NCI-H1417 treated with DMSO at 0.1 percent for 48 hours (cell line): ENCODE measurements at places on chromosomes 1 and 21.

GRCh38 chr21:27101523-27101922 lies 134.6 kb upstream of the ADAMTS5 start:
- DNase-seq = no peak

DNA sequence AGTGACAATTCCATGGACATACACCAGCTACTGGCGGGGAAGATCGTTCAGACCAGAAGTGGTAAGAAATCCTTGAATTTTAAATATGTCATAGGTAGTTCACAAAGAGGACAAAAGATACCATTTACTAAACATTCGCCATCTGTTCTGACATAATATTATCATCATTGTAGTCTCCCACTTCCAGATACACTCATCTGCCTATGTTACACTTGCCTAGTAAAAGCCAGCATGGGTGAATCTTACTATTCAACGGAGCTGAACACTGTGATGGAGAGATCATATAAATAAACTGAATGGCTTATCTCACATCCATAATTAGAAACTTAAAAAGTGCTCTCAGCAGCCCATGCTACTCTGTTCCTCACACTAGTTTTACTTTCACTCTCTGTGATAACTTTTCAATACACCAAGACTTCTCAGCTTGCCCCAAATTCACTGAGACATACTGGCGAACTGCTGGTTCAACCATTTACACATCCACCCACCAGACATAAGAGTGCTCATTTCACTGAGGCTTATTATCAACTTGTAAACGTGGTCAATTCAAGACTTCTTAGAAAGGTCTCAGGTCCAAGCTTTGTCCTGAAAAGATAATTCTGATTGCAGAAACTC lies 463 bp upstream of the PRRC2C start:
- no peak for DNase-seq

GRCh38 chr1:61125263-61125662 lies 42.9 kb downstream of the NFIA start:
- DNase-seq = no peak

DNA sequence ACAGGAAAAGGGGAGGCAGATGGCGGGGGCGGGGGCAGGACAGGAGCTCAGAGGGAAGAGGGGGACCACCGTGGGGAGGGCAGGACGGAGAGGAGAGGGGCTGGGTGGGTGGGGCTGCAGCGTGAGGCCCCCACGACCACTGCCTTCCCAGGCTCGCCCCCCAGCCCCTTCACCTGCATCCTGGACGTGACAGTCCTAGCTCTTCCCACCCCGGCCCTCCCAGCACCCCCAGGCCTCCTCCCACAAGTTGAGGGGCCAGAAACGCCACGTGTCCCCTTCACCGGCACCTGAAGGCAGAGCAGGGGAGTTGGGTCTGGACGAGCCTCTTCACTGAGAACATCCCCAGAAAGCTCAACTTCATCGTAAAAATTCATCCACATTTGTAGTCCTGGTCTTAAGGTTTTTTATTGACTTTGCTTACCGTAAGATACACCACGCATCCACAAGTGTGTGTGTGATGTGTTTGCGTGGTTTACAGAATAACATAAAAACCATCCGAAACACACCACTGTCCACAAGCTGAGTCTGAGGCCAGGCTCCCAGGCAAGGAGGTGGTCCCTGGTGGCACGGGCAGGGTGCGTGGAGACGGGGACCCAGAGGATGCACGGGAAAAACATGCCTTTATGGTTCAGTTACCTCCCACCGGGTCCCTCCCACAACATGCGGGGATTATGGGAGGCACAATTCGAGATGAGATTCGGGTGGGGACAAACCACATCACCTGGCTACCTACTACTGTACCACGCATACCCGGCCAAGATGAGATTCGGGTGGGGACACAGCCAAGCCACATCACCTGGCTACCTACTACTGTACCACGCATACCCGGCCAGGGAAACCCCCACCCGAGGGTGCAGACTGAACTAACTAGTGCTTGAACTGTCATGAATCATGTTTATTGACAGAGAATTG lies 13.9 kb upstream of the COL18A1 start:
- DNase-seq = no peak

DNA sequence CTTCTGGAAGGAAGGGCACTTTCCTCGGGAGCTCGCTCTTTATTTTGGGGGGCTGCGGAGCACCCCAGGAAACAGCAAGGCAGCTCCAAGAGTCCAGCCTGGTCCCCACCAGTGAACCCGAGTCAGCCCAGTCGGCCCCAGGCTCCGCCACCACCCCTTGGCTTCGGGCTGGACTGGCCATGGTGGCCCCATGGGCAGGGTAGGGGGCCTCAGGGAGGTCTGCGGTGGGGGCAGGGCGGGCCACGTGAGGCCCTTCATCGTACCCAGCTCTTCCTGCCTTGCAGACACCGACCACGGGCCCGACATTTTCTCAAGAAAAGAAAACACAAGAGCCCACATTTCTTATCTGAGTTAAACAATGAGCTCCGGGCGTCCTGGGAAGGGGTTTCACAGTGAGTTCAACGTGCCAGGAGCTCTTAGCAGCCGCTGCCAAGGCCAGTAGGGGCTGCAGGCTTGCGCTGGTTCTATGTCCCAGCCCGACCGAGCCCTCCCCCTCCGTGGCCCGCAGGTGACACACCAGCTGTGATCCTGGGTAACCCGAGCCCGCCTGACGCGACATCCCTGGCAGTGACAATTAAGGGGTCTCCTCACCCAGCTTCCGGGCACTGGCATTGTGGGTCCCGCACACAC lies 66.2 kb downstream of the PRDM16 start:
- no peak for DNase-seq

DNA sequence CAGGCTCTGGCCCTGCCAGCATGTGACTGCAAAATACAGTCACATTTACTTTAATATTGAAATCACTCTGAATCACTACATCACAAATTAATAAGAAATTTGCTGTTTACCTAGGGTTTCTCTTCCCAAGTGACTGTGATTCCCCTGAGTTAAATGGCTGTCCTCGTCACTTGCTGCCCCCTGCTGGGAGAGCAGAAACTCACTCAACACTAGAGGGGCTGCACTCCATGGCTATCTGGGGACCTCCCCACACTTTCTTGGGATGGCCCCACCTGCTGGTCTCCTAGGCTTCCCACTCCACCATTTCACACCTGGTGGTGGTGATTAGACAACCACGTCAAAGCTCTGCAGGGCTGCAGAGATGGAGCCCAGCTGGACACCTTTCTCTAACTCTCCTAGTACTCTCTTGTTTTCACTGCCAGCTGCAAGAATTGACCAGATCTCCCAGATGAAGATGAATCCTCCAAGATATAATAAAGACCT lies 63.4 kb downstream of the CD2 start:
- no peak for DNase-seq

DNA sequence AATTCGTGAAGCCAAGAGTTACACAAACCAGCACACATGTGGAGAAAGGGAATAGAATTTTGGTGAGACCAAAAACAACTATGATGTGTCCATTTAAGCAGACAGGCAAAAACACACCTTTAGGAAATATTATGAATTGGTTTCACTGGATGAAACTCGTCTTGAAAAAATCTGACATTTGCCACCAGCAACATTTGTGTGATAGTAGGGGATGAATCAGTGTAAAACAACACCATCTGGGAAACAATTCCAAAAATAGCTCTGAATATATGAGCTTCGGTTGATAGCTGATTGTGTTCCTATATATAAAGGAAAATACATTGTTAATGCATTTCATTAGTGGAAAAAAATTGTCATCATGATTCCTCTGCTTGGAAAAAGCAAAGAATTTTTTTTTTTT lies 327.8 kb downstream of the PAPPA2 start:
- no peak for DNase-seq

- DNase-seq = no peak
These were observed 685 bp upstream of the DDI2 start for GRCh38 chr1:15616373-15617172.

DNA sequence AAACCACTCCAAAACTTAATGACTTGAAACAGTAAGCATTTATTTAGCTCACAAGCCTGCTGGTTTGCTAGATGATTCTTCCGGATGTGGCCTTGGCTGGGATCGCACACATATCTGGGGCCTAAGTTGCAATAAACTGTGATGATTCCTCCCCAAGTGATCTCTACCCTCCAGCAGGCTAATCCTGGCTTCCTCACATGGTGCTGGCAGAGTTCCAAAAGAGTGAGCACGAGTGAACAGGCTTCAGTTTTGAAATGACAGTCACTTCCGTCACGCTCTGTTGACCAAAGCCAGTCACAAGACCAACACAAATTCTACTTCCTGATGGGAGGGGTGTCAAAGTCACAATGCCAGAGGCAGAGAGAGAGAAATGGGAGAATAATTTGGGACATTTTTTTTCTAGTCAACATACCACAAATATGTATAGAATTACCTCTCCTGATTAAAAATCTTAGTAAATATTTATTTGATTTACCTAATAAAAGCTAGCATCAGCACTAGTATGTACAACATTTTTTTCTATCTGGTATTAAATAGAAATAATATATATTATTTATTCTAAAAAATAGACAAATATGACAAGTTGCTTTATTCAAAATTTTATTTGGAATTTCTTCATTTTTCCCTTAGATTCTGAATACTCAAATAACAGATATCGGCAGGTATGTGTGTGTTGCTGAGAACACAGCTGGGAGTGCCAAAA lies 292.7 kb downstream of the TPR start:
- peak; percentile 86 for DNase-seq

- DNase-seq = peak; percentile 74
These were observed 177.3 kb downstream of the CAMTA1 start for GRCh38 chr1:6962478-6962995.

GRCh38 chr1:232614811-232615210 lies 15.1 kb downstream of the SIPA1L2 start:
- DNase-seq = no peak

DNA sequence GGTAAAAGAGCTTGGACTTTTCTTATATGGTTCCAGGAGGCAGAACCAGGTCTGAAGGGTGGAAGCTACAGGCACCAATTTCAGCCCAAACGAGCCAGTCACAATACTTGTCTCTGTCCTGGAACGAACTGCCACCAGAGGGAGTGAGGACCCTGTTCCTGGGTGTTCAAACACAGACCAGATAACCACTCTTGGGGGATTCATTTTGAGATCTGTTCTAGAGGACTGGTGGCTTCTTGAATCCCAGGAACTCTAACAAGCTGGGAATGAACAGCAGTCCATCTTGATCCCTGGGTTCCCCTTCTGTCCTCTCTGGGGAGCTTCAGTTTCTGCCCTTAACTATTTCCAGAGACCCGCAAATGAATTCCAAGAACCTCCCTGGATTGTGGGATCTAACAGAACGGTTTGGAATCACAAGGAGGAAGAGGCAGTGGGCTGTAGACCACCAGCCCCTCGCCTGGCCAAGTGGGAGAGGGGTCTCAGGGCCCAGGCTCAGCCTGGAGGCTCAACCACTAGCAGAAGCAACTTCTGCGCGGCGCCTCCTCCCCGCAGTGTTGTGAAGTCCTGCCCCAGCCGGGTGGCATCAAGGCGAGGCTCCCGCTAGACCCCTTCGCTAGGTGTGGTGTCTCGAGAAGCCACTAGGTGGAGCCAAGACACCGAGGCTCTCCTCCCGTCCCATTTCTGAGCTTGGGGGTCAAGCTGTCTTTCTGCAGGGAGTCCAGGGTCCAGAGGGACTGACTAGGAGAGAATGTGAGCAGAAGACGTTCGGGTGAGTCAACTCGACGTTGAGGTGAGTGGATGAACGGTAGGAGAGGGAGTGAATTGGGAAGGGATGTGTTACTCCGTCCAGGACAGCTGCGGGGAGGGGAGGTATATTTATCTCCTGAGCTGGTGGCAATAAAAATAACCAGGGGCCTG lies 12.1 kb upstream of the NES start:
- DNase-seq = peak; percentile 33

GRCh38 chr1:230986976-230987375 lies 8.1 kb downstream of the ARV1 start:
- no peak for DNase-seq

DNA sequence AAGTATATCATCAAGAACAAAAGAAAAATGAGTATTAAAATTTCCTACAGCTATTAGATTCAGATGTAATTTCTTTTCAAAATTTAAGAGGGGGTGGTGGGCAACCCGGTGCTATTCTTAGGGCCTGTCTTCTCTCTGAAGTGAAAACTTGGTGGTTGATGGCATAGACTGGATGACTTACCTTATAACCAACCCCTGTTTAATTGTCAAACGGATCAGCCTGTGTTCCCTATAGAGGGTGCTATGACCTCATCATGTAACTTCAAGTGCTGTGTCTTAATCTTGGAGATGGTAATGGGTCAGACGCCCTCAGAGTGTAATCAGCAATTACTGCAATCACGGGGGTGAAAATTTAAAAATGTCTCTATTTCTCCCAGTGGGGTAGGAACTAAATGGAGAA lies 176.2 kb downstream of the PCP4 start:
- DNase-seq = no peak

GRCh38 chr21:38772646-38773045 lies 33.1 kb upstream of the ETS2 start:
- no peak for DNase-seq

- DNase-seq = no peak
These were observed 44.0 kb downstream of the GPR161 start for GRCh38 chr1:168092566-168093355.

DNA sequence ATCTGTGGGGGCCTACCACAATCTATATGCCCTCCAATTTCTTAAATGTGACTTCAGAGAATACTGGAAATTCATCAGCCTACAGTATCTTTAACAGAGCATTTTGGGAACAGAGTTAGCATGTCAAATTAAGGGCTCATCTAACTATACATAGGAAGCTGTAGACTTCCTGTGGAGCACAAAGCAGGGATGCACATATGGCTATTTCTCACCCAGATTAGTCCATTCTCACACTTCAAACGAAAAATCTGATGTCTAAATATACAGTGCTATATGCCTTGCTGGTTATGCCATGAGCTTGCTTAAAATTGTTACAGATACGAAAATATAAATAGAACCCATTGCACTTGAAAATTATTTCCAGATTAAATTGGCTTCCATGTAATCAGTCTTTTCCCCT lies 1922.8 kb downstream of the MRPL39 start:
- DNase-seq = no peak

- peak; percentile 7 for DNase-seq
These were observed 89.2 kb downstream of the RIPK4 start for GRCh38 chr21:41677671-41678015.

- no peak for DNase-seq
These were observed 47.3 kb downstream of the GPR161 start for GRCh38 chr1:168089326-168089978.

DNA sequence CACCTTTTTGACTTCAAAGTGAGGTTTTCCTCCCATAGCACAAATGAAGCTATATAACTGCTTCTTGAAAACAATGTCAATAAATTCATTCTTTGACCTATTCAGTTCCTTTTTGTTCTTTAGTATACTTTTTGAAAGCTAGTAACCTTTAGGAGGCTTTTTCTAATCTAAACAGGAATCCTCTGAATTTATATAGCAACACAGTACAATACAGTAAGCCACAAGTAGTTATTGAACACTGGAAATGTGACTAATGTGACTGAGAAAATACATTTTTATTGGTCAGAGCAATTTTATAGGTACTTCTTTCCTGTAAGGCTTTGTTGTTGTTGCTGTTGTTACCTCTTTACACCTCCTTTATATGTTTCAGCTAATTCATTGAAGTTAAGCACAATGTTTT lies 49.8 kb downstream of the ADGRL2 start:
- no peak for DNase-seq

DNA sequence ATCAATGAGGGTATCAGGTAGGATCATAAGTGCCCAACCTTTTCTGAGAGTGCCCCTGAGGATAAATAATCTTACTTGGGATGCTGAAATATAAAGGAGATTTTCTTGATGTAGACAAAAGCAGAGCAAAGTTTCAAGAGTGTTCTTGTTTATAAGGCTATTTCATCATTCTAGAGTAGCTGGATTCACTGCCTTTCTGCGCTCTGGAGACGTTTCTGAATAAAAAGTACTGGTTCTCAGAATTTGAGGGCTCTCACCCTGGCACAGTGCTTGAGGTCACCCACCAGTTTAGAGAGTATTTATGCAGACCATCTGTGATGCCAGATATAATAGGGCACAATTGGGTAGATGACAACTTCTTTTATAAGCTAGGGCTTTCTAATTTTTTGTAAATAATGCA lies 103.3 kb downstream of the GDAP2 start:
- no peak for DNase-seq
